Choroid plexus epithelial cell (primary cell): ENCODE measurements at places on chromosomes 6 and 20.

DNA sequence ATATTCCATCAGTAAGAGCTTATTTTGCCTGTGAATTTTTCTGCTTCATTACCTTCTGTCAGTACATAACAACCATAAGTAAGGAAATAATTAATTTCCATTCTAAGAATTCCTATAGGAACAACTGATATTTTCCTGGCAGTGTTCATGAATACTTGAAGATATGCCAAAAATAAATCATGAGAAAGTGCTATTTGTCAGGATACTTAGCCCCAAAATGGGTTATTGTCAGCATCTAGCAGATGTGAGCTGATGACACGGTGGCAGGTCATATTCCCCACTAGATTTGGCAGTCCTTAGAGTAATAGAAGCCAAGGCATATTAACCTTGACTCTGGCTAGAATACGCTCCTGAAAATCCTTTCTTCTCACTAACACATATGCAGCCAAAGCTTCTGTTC is 43.2 kb upstream of the CRISP1 start:
- no peak for DNase-seq

GRCh38 chr6:107128577-107128976 is 13.3 kb upstream of the BEND3 start:
- peak; percentile 23 for DNase-seq

GRCh38 chr20:16581241-16581640 is 8.0 kb upstream of the KIF16B start:
- no peak for DNase-seq

GRCh38 chr6:24655215-24655614 is 9.2 kb upstream of the KIAA0319 start:
- DNase-seq: no peak

DNA sequence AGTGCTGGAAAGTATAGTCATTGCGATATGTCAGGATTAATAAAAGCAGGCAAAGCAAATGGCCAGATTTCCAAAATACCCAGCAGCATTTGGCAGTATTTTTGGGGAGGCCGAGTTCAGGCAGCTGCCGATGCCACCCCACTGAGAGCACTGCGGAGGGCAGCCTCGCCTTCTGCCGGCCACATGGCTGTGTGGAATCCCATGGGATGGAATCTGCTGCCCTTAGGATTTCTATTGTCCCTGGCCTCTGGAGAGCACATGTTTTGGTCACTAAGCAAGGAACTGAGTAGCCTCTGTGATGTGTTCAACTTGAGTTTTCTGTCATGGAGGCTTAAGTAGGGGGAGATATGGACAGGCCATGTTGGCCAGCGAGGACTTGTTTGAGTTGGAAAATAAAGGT is 123.0 kb downstream of the FARS2 start:
- no peak for DNase-seq

DNA sequence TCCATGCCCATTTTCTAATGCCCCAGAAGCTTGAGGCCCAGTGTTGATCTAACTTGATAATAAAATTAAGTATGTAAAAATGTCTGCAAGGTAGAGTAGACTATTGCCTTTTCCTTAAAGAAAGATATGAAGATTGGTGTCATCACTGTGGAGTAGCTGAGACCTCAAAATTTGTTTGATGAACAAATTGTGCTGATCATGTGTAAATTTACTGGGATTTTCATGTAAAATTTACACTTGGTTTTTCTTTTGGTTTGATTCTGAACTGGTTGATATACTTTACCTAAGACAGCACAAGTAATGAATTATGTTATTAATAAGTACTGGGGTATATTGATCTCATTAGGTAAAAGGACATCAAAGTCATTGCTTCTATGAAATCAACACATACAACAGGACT is 207.3 kb downstream of the COL19A1 start:
- DNase-seq: no peak

- DNase-seq: no peak
These were observed 28.4 kb downstream of the FOXA2 start for GRCh38 chr20:22555791-22556564.

GRCh38 chr6:139219746-139220145 is 72.1 kb downstream of the TXLNB start:
- DNase-seq: no peak

DNA sequence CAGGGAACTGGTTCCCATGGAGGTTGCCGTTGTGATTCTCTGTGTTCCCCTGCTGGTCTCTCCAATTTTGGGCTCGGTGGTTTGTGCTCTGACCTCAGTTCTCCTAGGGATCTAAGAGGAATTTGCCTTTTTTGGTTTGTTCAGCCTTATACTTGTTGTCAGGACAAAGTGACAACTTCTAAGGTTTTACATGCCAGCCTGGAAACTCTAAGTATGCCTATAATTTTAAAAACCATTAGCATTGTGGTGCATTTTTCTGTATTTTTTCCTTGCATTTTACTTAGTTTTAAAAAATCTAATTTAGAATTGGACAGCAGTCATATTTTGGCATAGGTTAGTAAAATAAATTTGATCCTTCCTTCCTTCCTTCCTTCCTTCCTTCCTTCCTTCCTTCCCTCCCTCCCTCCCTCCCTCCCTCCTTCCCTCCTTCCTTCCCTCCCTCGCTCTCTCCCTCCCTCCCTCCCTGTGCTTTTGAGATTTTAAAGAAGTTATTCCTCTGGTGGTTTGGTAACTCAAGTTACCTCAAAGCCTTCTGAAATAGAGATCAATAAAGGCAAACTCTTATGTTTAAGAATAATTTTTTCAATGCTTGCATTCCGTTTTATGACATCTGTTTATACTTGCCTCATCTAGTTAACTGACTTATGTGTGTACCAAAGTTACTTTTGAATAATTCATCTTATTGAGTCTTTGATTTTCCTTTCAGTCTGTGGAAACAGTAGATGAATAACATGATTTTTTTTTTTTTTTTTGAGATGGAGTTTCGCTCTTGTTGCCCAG is 141.3 kb upstream of the RGS17 start:
- DNase-seq: no peak

DNA sequence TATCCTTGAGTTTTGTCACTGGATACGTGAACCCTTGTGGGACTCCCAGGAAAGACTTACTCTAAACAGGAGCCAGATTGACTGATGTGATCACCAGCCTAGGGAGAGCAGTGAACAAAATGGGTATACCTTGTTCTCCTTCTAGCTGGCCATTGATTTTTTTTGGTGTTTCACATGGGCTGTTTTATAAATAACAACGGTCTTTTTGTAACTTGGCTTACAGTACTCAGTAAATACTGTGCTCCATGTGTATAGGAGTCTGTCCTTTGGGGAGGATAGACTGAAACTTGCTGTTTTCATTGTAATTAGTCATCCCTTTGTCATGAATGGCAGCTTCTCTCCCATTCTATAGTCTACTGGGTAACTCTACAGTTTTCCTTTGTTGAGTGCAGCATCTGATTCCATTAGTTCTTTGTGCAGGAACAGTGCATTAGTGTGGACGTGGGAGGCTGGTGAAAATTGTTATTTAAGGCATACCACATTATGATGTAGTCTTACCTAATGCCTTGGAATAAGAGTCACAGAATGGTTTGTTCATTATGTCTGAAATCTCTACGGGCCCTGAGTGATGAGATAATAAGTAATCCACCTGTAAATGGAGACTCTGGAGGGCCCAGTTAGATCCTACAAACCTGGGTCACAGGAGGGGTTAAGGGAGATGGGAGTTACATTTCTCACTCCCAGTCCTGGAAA is 89.5 kb downstream of the TIAM2 start:
- DNase-seq: peak; percentile 26

- peak; percentile 48 for DNase-seq
These were observed 756.9 kb downstream of the TFAP2A start for GRCh38 chr6:9657994-9658393.

GRCh38 chr6:97059473-97059872 is 134.9 kb downstream of the KLHL32 start:
- peak; percentile 69 for DNase-seq

GRCh38 chr20:858011-858410 is 24.5 kb downstream of the FAM110A start:
- no peak for DNase-seq

GRCh38 chr6:32622545-32623401 is 14.4 kb upstream of the HLA-DQA1 start:
- DNase-seq: peak; percentile 68

DNA sequence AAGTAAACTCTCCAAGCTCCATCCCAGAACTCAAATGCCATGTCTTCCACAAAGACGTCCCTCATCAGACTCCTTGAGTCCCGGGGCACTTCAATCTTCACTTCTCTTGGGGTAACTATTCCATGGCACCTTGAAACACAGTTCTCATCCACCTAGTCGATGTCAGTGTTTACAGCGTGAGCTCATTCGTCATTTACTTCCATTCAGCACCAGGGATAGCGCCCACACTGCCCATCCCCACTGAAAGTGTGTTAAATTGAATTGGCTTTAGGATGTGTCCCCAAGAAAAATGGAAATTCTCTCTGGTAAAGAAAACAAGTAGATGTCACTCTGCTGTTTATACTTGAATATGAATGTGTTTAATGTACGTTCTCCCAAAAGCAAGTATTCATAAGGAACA is 31.3 kb downstream of the KCNK15 start:
- peak; percentile 40 for DNase-seq

DNA sequence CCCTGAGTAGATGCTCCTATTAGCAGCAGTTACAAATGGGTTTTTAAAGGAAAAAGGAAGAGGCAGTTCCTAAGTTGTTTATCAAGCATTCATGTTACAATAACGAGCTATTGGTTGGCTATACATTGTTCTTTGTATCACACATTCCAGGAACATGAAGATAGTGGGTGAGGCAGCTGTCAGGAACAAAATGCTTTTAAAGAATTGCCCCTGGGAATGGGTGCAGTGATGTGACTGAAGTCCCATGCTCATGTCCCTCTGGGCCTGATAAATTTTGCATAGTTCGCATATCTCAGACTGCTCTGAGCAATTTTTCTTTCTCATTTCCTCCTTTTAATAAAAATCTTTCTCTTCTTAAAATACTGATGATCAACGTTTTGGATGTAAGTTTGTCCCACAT is 3.7 kb downstream of the ENPP1 start:
- no peak for DNase-seq

DNA sequence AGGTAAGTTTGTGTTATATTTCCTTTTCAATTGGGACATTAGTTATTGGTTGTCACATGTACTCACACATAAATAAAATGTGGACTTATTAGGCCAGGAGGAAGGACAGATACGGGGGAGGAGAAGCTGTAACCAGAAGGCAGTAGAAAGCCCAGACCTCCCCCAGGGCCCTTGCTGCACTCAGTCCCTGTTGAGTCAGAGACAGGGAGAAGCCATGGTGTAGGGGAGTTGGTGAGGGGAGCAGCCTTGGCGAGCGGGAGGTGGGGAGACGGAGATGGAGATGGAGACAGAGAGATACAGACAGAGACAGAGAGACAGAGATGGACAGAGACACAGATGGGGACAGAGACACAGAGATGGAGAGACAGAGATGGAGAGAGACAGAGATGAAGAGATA is 263.2 kb downstream of the DLL1 start:
- DNase-seq: no peak

- DNase-seq: no peak
These were observed 30.7 kb downstream of the ADGRG6 start for GRCh38 chr6:142332393-142333098.

- DNase-seq: no peak
These were observed 10.2 kb downstream of the DLL1 start for GRCh38 chr6:170280689-170281045.

- no peak for DNase-seq
These were observed 297.7 kb downstream of the DHX35 start for GRCh38 chr20:39259808-39260207.

DNA sequence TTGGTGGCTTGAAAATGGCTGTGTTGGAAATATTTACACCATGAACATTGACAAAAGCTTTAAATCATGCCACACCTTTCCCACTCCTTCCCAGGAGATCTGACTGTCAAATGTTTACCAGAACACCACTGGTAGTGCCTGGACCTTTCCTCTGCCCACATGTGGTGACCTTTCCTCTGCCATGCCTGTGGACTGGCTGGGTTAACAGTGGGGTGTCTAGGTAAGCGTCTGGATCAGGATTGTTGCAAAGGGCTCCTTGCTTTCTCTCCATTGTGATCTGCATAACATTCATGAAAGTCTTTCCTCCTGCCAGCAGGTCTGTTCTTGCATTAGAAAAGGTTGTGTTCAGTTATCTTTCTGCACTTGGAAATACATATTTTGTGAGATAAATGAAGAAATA is 572.7 kb downstream of the DHX35 start:
- no peak for DNase-seq

GRCh38 chr6:154596701-154597100 is 86.2 kb upstream of the CNKSR3 start:
- DNase-seq: no peak

DNA sequence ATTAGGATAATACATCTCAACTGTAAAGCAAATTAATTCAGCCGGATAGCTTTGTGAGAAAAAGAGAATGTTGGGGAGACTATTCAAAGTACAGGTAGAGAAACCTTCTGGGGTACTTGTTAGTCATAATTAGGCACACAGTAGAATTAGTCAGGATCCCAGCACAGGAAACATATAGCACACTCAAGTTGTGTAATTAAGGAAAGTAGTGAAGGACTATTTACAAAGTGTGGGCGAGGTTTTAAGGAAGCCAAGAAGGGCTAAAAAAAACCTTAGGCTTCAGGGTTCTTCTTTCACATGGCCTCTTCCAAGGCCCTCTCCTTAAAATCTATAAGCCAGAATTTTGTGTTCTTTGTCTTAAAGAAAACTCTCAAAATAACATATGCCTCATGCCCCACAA is 126.7 kb downstream of the RTN4IP1 start:
- no peak for DNase-seq

GRCh38 chr20:43821795-43822194 is 92.9 kb upstream of the TOX2 start:
- DNase-seq: no peak
